AG10803 (cell line): ENCODE measurements at places on chromosomes 1 and 21.

- DNase-seq, result peak; percentile 71
These were observed 15.7 kb upstream of the GLIS1 start for GRCh38 chr1:53754484-53755312.

DNA sequence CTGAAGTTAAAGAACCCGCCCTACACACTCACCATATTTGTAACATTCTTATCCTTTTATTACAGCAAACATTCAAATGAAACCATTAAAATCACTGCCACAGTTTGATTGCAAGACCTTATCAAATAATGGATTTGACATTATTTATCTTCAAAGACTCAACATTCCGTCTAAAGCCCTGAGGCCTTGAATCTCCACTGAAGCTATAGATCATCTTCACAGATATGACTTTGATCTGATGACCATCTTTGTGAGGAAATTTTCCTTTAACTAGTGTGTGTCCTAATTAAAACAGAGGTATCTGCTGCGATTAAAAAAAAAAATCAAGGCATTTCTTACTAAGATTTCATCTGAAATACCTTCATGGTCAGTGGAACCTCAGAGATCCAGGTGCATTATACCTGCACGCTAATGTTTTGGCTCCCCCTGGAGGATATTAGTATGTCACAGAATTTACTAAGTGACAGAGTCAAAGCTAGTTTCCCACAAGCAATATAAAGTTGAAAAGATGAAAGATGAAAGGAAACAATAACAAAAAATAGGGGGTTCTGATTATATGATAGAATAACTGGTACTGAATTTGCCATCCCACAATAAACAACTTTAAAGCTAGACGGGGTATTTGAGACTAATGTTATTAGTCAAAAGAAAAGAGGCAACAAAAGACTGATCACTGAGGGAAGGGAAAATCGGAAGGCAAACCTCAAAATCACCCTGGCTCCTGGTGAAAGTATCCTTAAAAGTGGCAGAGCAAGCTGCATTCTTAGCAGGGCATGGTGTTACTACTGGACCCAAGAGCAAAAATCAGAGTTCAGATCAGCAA is 923.4 kb downstream of the NCAM2 start:
- DNase-seq, result peak; percentile 25

DNA sequence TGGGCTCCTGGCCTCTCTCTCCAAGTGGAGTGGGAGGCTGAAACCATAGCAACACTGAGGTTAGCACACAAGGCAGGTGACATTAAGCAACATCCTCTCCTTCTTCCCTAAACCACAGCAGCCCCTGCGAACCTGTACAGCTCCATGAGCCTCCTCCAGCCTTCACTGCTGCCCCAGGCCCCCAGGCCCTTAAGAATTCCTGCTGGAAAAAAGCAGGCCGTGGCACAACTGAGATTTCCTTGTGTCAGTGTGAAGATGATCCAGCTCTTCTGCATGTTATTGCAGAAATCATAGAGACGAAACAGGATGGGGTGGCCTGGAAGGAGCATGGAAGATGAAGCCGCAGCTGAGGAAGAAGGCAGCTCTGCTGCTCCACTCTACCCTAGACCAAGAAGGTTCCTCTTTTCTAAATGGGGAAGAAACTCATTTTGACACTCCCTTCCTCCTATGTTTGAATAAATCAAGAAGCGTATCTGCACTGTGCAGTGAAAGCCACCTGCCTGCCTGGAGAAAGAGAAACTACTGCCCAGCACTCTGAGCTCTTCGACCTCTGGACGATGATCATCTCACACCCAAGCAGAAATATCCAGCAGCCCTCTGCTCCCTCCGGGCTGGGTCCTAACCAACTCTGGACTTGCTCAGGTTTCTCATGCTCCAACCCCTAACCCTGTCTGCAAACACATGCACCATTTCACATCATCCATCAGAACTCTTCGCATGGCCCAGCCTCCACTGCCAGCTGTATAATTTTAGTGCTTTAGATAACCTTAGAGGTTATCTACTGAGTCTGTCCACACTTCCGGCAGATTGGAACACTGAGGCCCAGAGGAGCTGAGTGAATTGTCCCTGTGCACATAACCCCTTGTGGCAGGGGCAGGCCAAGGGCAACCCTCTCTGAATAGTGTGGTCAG is 20.7 kb downstream of the SH3BP5L start:
- no peak for DNase-seq

DNA sequence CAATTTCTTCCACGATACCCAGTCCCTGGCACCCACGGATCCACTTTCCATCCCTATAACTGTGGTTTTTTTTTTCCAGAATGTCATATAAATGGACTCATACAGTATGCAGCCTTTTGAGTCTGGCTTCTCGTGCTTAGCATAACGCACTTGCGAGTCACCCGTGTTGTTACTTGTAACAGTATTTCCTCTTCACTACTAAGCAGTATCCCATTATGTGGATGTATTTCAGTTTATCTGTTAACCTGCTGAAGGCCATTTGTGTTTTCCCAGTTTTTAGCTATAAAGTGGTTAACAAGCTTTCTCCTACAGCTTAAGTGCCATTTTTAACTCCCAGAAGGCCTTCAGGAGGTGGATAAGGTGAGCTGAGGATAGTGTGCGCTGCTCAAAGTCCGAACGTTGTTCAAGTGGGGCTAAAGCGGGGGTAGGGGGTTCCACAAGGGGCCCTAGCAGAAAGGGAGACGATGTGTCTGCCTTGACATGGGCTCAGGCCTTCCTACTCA is 829 bp downstream of the ADAR start:
- DNase-seq, result peak; percentile 73

GRCh38 chr1:27471477-27471876 is 18.5 kb downstream of the WASF2 start:
- no peak for DNase-seq

GRCh38 chr1:34128186-34128889 is 36.7 kb downstream of the CSMD2 start:
- no peak for DNase-seq

- no peak for DNase-seq
These were observed 1.4 kb downstream of the SH3BGRL3 start for GRCh38 chr1:26281091-26281958.

DNA sequence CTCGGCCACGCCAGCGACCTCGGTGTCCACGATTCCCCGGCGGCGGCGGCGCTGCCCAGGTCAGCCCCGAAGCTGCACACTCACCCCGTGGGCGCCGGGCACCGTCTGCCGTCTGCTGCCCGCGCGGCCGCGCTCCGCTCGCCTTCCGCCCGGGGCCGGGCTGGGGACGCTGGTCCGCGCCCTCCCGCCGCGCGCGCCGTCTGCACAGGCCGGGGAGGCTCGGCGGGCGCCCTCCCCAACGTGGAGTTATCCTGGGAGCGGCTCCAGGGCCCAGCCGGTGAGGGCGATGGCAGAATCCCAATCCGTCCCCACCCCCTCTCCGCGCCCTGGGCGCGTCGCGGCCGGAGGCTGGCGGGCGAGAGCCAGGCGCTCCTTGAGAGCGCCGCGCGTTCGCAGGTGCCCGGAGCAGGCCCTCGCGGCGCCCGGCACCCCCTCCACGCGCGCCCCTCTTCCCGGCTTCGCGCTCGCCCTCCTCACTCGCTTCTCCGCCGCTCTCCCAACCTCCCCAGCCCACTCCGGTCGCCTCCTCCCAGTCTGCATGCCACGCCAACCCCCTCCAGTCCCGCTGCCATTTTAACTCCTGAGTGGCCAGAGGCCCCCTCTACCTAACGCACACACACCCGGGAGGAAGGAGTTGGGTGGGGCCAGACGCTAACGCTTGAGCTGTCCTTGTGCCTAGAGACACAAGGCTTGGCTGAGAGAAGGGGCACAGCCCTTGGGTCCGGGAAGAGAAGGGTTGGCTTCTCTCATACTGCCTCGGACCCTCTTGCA is at the start of gene LRRN2:
Gene LRRN2 (minus strand): TSS at position 503 of the 771 bp plus-strand sequence. CDS start 65,746 bp downstream, outside the sequence.
- no peak for DNase-seq

DNA sequence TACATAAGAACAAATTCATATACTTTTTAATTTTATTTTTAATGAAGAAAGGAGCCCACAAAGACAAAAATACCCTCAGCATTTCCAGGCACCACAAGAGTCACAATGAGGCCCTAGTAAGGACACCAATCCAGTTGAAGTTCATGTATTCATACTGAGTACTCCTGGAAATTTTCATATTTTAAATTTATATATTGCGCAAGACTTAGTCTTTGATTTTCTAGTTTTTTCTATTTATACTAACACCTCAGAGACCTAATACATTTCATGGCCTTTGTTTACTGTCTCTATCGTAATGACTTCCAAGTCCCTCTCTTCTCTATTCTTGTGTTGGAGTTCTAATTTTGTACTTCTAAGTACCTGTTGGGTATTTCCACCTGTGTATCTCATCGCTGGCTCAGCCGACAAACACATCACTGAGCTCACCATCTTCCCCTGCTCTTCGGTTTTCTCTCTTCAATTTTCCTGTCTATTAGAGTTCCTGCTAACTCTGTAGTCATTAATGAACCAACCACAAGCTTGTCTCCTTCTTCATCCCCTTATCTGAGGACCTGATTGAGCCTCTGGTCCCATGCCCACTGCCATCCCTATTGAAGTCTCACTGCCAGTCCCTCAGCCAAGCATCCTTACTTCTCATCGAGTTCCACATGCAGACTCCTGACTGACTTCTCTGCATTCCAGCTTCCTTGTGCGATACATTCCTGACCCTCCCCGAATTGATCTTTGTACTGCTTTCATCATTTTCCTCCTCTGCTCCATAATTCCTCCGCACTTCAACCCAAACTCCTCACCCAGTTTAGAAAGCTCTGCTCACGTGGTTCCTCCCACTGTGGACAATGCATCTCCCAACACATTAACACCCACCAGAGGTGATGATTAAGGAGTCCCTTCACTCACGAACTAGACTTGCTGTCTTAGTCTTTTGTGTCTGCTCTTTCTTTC is 17.3 kb upstream of the IRF2BP2 start:
- DNase-seq, result no peak

DNA sequence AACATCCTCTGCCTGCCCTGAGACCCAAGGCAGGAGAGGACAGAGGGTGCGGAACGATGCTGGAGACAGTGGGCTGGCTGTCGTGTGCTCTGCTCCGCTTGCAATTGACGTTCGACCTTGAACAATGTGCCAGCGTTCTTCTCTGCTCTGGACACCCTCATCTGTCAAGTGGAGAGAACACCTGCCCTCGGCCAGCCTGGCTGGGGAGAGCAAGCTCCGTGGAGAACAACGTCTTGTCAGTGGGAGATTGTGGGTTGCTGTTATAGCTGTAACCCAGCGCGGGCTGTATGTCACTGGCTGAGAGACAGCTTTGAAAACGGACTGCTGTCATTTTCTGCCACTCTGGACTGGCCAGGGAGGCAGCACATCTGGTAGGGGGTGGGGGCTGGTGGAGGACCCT is 14.7 kb downstream of the KIAA1614 start:
- no peak for DNase-seq

- DNase-seq, result peak; percentile 30
These were observed 27.5 kb downstream of the ERG start for GRCh38 chr21:38470755-38471154.

DNA sequence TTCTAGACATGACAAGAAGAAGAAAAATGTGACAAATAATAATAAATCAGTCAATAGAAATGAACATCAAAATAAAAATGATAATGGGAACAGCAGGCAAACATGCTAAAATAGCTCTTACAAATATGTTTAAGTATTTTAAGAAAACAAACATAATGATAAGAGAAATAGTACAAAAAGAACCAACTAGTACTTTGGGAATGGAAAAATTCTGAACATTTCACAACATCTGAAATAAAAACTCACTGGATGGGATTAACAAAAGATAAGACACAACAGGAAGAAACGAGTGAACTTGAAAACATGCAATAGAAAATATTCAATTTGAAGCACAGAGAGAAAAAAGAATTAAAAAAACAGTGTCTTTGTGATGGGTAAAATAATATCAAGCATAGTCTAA is 115.2 kb upstream of the TSPAN2 start:
- no peak for DNase-seq

DNA sequence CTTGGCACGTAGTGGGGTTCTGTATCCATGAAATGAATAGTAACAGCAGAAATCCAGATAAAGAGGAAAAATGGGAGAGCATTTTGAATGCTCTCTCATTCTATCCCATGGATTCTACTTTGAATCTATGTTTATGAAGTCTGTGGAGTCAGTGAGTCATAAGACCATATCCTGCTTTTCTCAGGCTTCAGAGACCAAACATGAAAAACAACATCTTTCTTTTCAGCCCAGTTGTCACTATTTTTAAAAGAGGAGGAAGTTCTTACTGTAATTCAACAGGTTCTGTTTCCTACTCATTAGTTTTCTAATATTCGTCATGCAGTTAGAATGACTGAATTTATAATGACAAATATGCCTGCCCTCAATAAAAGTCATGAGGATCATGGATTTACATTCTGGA is 39.4 kb upstream of the CD55 start:
- DNase-seq, result peak; percentile 33

DNA sequence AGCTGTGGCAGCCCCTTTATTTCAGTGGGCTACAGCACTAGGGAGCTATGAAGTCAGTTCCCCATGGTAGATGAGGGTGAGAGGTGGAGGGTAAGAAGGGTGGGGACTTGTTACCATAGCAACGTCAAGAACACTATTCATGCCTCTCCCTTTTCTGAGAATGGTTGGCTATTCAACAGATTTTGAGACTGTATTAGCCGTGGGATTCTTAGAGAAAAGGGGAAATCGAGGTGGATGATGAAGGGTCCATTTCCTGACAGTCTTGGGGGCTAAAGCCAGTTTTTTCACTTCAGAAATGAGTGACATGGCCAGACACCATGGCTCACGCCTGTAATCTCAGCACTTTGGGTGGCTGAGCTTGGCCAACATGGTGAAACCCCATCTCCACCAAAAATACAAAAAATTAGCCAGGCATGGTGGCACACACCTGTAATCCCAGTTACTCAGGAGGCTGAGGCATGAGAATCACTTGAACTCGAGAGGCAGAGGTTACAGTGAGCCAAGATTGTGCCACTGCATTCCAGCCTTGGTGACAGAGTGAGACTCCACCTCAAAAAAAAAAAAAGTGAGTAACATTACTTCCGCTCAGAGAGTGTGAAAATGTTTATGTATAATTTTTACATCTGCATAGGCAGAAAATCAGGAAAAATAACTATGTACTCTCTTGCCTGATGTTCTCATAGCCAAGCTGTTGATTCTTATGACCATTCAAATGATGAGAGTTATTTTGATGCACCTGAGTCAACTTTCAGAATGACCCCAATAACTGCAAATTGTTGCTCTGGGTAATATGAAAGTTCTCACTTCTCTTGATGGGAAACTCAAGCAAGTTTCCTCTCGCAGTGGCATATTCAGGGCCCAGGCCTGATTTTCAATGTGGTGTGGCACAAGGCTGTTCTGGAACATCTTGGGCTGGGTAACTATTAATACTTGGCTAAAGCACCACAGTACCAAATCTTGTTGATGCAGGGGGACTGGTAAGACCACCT is 23.2 kb upstream of the RGSL1 start:
- DNase-seq, result no peak

GRCh38 chr1:186420923-186421322 is 40.0 kb downstream of the PDC start:
- peak; percentile 40 for DNase-seq
